ENCODE measurements at places on chromosomes 11 and 22.

DNA sequence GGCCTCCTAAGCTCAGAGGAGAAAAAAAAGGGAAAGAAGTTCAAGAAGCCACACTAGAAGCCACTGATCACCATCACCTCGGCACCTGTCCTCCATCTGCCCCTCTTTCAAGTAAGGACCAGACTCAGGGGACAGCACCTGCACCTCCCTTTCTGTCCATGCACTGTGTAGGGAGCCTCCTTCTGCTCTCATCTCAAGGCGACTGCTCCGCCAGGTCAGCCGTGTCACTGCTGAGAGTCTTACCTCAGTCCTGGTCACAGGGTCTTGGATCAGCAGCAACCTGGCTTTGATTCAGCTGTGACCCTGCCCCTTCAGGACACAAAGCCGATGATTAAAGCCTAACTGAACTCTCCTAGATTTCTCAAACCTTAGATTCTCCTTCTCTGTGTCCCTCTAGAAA, 101.5 kb downstream of the ZNF280B start:
- DNase-seq: no peak

DNA sequence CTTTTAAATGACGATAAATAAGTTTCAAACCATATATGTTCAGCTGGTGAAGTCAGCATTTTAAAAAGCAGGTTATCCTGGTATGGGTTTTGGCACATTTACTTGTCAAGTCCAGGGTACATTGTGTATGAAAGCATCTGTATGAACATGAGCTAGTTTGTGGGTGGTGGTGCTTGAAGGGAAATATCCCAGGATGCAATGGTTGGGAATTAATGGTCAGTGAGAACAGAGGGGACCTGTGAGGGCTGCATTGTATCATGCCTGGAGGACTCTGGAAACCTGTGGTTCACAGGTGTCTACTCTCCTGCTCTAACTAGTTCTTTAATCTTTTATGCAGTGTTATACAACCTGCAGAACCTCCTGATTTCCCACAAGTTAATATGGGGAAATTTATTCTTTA, 5.8 kb downstream of the DEPDC7 start:
- no peak for DNase-seq

- no peak for DNase-seq
These were observed 108.1 kb upstream of the THY1 start for GRCh38 chr11:119531056-119531455.

- DNase-seq: no peak
These were observed 282.1 kb downstream of the MIAT start for GRCh38 chr22:26939466-26939865.

DNA sequence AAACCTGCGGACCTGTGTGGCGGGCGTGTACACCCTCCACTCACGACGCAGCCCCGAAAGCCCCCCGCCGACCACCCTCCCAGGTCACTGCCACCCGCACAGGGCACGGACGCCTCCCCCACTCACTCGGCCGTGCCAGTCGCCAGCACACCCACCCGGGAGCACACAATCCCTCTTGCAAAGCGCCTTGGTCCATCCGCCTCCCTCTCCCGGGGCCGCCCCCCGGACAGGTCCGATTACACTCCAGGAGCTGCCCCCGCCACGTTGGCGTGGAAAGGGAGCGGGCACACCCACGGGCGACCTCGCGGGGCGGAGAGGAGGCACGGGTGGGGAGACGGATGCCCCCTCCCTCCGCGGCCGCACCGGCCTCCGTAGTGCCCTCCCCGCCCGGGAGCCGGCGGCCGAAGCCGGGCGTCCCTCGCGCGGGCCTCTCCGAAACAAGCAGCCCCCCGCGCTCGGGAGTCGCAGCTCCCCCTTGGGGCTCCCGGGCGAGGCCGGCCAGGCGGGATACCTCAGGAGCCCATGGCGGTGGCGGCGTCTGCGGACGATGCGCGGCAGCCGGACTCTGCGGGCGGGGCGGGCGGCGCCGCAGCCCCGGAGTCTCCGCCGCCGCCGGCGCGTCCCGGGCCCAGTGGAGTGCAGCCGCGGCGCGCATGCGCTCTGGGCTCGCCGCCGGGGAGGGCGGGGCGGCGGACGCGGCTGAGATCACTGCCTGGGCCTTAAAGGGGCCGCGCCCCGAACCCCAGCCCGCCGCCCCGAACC, at the start of gene TMEM184B:
Gene TMEM184B (minus strand): TSS at position 638 of the 762 bp plus-strand sequence. CDS start 25,049 bp downstream, outside the sequence.
- DNase-seq: no peak

- no peak for DNase-seq
These were observed 96.3 kb downstream of the APIP start for GRCh38 chr11:34819740-34820482.

DNA sequence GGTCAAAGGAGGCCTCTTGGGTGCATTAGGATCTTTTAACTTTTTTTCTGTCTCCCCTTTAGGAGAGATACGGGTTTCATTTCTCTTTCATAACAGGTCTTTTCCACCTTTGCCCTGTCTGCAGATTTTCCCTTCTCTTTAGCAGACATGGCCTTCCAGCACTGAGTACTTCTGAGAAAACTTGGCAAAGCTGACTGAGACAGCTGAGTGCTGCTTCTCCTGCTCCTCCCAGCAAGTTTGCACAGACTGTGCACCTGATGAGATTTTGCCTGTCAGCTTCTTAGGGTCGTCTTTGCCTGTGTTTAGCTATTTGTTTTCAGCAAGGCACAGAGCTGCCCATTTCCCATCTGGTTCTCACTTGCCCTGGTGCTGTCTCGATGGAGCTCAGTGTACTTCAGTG, 87.5 kb upstream of the TBCEL start:
- no peak for DNase-seq

GRCh38 chr11:66687831-66688281, 10.2 kb upstream of the RBM4B start:
- no peak for DNase-seq

- DNase-seq: no peak
These were observed 52.3 kb downstream of the ST14 start for GRCh38 chr11:130211781-130212401.

- no peak for DNase-seq
These were observed 63.6 kb downstream of the DENND5A start for GRCh38 chr11:9201372-9202162.

- no peak for DNase-seq
These were observed 342.1 kb upstream of the NARS2 start for GRCh38 chr11:78916759-78917158.

DNA sequence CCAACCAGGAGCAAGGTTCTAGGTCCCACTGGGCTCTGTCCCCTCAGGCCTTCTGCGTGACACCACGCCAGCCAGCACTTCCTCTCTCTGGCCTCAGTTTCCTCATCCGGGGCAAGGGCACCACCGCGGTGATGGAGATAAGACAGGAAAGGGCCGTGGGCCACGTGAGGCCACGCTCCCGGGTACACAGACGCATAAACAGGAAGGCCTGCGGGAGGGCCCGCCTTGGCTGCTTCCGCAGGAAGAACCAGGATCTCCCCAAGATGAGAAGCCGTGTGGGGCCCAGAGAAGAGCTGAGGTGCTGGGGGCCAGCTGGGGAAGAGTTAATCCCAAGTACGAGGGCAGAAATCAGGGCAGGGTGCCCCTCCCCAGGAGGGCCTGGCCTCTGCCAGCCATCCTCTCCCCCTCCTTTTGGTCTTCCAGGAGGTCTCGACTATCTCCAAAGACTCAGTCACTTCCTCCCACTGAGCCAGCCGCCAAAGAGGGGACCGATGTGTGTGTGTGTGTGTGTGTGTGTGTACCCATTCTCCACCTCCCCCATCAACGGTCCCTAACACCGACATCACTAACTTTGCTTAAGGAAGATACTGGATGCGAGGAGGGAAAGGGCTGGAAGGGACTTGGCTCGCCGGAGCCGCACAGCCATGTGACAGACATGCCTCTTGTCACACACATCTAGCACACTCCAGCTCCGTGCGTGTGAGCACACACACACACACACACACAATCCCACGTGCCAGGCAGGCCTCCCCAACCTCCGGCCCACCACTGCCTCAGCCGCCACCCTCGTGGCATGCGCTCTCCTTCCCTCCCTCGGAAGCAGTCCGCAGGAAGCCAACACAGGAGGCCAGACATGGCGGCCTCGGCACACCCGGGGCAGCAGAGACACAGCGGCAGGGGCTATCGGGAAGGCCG, 1.4 kb downstream of the MFNG start:
- DNase-seq: no peak

GRCh38 chr11:17564687-17565042, 17.6 kb downstream of the OTOG start:
- no peak for DNase-seq

- no peak for DNase-seq
These were observed 12.3 kb upstream of the NXPE4 start for GRCh38 chr11:114607753-114608459.

Measured in NCI-H1436 treated with DMSO at 0.1 percent for 48 hours (cell line).